Activated T-helper 9 cell treated with anti-CD3 and anti-CD28 coated beads, Interleukin-2, amount 50 U/mL, for 16 hours (primary cell): ENCODE measurements at places on chromosomes 2 and 18.

DNA sequence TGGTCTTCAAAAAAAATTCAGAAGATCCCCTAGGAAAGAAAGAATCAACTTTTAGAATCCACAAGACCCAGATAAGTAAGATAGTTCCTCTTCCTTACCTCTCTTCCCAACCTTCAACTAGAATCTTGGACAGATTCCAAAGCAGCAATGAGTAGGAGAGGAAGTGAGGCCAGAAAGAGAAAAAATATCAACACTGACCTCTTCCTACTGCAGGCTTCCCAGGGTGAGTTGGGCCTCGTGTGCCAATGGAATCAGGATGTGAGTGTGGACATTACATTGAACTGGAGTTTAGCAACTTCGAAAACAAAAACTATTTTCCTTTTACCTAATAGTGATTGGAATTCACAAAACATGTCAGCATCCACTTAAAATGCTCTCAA, 102.5 kb upstream of the PIEZO2 start:
- DNase-seq = no peak

- no peak for DNase-seq
Observed at GRCh38 chr2:239600001-239600593, 199.3 kb upstream of the HDAC4 start.

DNA sequence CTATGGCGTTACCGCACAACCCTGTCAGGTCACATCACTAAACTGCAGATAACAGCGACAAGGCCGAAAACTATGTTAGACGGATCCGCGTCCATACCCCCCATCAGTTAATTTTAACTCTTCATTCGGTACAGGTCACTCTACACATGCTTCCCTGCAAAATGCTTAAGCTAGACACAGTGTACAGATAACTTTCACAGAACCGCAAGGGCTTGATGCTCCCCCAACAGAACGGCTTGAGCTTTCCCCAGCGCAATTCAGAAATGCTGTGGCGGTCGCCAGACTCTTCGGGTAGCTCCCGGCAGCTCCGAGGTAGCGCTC, 283 bp upstream of the RBBP8 start:
- no peak for DNase-seq

DNA sequence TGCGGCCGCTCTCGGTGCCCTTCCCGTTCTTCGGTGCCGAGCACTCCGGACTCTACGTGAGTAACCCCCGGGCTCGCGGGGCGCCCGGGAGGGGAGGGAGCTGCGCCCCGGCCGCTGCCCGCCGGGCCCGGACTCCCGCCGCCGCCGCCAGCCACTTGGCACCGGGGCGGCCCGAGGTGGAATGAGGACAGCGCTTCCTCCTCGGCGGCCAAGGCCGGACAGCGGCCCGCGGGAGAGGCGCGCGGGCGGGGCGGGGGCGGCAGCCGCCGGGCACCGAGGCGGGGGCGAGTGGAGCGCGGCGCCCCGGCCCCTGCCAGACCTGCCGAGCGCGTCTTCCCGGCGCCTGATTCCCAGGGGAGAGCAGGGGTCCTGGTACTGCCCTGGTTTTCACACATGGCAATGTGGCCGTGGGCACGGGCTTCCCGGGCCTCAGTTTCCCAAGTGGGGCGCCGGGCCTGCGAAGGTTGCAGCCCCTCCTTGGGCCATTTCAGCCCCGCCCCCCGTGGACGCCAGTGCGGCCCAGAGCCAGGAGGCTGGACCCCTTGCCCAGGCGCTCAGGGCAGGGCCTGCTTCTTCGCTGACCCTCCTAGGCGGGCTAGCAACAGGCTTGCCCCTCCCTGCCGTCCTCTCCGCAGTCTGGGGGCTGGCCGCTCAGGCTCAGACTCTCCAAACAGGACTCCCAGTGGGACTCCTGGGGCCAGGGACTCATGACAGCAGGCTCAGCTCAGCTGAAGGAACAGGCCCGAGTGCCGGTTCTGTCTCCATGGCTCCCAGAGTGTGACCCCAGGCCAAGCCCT, 775 bp downstream of the SNED1 start:
- DNase-seq = no peak

DNA sequence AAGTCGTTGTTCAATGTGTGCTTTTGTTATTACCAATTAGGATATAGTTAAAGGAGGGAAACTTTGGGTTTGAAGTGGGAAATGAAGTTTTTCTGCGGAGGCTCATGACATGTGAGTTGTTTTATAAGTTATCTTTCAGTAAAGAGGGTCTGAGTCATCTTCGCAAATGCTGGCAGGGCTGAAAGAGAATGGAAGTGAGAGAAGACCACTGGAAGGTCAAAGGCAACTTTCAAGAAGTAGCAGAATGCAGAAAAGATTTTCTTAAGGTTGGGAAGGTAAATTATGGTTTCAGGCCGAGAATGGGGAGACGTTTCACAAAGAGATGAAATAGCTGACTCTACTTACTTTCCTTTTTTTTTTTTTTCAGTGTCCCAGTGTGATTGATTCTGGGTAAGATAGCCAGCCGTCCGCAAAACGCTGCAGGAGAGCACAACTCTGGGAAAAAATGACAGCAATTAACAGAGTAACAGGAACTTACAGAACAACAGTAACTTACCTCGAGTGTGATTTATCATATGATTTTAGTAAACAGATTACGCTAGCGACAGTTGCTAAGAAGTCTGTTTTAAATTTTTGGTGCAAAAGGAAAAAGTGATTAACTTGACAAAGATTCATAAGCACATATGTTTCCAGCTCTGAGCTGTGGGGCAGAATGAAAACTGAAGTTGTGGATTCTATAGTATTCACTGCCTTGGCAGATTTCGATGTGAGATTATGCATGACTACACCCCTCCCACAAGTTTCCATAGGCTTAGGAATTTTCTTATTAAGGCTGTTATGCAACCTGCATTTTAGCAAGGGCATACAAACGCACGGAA, 46.8 kb upstream of the ACTR3 start:
- no peak for DNase-seq

GRCh38 chr2:227411990-227412350, 24.2 kb upstream of the SCYGR1 start:
- DNase-seq = no peak

DNA sequence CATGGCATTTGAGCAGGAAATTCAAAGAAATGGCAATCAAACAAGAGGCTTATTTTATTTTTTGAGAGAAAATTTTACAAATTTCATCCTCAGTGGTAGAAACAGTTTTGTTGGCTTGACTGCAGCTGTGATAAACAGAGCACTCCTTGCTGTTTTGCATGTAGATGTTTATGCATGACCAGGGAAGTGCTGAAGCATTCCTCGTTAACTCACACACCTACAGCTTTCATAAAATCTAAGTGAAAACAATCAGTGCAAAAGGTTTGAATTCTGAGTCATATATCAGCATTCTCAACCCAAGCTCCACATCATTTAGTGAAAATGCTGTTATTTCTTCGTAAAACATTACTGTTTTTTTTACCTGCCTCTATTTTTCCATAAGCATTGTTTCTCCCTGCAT, 146.6 kb upstream of the CCDC68 start:
- DNase-seq = no peak

- DNase-seq = no peak
Observed at GRCh38 chr18:72652990-72653593, 109.0 kb upstream of the CBLN2 start.

- DNase-seq = no peak
Observed at GRCh38 chr2:234415706-234416105, 81.2 kb downstream of the ARL4C start.

- DNase-seq = no peak
Observed at GRCh38 chr2:31271851-31272267, 37.9 kb downstream of the EHD3 start.

- DNase-seq = no peak
Observed at GRCh38 chr2:176468457-176469113, 199.3 kb downstream of the MTX2 start.

- no peak for DNase-seq
Observed at GRCh38 chr2:88554189-88554588, 73.1 kb downstream of the EIF2AK3 start.

- DNase-seq = no peak
Observed at GRCh38 chr2:208139447-208139846, 6.5 kb downstream of the CRYGB start.

- DNase-seq = no peak
Observed at GRCh38 chr18:63140038-63140450, 179.5 kb downstream of the BCL2 start.

DNA sequence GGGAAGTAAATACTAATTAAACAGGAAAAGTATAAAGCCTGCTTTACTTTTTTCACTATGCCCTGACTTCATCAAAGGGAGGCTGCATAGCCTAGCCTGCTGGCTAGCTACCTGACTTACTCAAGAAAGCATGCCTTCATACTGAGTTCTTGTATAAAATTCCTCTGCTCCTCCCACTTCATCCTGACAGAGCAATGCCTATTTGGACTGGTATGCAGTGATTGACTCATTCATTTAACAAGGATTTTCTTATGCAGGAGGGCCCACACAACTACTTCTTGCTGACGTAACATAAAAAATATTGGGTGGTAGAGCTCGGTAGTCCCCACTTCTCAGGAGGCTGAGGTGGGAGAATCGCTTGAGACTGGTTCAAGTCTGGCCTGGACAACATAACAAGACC, 70.5 kb downstream of the PRPF40A start:
- no peak for DNase-seq

DNA sequence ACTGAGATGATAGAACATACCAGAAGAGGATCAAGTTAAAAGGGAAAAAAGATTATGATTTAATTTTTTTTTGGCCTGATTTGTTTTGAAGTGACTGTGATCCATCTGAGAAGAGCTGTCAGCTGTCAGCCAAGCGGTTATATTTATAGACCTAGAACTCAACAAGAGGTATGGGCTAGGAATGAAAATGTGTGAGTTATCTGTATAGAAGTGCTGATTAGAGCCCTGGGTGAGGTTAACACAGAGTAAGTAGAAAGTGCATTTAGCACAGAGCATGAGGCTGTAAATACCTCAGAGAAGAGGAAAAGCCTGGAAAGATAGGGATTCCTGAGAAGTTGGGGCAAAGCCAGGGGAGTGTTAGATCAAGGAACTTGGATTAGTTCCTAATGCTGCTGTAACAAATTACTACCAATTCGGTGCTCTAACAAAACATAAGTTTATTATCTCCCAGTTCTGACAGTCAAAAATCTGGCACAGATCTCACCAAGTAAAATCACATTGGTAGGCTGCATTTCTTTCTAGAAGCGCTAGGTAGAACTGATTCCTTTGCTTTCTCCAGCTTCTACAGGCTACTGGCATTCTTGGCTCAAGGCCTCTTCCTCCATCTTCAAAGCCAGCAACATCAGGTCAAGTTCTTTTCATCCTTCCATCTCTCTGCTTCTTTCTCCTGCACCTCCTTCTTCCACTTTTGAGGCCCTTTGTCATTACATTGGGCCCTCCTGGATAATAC, 197.4 kb upstream of the SPHKAP start:
- no peak for DNase-seq

GRCh38 chr2:135525786-135526185, 5.2 kb downstream of the ZRANB3 start:
- no peak for DNase-seq
